ENCODE measurements at places on chromosomes 7 and 10.

DNA sequence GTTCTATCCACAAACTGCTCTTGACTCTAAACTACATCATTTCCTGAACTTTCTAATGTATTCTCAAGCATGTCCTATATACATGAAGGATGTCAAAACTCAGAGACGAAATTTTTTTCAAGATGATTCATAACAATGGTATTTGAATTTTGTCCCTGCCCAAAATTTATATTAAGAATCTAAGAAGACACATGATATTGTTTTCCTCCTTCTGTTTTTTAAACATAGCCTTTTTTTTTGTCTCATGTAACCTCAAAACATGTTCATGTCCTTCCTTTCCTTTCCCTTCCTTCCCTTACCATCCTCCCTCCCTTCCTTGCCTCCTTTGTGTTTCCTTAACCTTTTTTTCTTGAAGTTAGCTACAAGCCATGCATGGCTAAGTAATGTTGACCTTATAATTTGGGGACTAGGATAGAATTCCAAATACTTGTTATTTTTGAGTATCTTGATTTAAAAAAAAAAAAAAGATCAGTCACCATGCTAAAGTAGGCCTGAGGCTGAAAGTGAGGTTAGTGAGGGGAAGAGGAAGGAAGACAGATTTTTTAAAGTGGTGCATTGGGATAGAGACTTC, 163.0 kb downstream of the SUGCT start:
- DNase-seq = no peak

DNA sequence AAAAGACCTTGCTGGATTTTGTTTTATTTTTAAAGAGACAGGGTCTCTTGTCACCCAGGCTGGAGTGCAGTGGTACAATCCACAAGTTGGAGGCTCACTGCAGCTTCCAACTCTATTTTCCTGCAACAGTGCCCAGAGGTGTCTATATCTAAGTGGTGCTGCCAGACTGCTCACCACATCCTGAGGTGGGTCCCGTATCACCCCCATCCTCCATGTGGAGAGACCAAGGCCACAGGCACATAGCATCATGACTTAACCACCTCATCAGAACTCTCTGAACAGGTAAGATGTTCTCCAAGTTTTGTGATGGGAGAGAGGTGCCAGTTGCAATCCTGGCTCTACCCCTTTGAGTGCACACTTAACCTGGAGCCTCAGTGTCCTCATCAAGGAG, 98.2 kb downstream of the RNF216 start:
- DNase-seq = no peak

GRCh38 chr7:9523579-9523978, 1090.2 kb downstream of the NXPH1 start:
- no peak for DNase-seq

DNA sequence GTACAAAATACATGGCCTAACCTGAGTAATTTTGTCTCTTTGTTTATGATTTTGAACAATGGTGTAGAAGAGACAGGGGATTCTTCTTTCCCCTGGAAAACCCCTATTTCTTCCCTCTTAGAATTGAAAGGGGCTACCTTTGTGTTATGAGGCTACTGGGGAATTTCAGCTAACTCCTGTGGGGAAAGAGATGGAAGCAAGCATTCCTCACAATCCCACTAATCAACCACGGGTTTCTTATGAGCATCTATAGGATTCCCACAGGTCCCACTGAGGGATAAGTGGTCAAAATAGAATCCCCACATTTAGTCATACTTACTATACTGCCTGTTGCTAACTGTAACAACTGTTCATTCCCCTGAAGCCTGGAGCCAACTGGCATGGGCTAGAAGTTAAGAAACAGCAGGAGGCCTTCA, 32.2 kb upstream of the ITGB8 start:
- DNase-seq = no peak

- no peak for DNase-seq
Observed at GRCh38 chr10:78162853-78163252, 129.2 kb downstream of the RPS24 start.

- DNase-seq = no peak
Observed at GRCh38 chr10:26368463-26368862, 69.7 kb upstream of the APBB1IP start.

DNA sequence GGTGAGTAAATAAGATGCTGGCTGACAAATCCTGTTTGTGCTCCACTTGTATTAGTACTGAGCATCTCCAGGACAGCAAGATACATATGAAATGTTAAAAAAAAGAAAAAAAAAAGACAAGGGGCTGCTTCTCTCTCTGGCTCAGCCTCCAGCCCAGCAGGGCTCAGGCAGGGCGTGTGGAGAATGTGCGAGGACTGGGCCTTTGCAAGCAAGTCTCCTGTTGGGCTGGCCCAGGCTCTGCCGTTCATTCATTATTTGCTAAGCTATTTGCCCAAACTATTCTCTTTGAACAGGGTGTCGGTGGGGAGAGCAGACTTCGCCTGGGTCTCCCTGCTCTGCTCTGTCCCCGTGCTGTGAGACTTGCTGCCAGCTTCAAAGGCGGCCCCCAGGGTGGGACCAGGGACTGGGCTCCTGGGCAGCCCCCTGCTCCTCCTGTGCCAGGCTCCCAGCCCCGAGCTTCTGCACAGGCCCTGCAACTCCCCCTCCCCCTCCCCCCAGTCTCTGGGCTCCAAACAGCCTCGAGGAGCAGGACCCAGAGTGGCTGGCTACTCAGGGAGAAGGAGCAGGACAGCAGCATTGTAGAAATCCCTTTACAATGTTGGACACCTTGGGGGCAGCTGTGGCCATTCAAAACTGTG, 25.6 kb upstream of the MGMT start:
- DNase-seq = no peak

Data from activated T-helper 1 cell treated with Interleukin-2 at 50 U/mL for 16 hours (primary cell).